Thyroid gland (tissue), 4 donors: ENCODE measurements at places on chromosomes 2 and 18. TPM values are rescaled to one million over a fixed set of nuclear protein-coding genes. Genes with fewer than 3 reads are reported as not detected.

- H3K27me3 ChIP-seq: no peaks in the 10 kb centered on the region
- no peak overlapping the region for H3K27ac ChIP-seq
- no peaks in the 10 kb centered on the region for H3K36me3 ChIP-seq
- no peaks in the 10 kb centered on the region for H3K4me1 ChIP-seq
- H3K4me3 ChIP-seq: no peak overlapping the region
These were observed 175.5 kb upstream of the CELF4 start for GRCh38 chr18:37741032-37741623.

GRCh38 chr18:31828613-31829012 lies 67.9 kb upstream of the SLC25A52 start:
- H3K4me3 ChIP-seq: no peak overlapping the region
- H3K4me1 ChIP-seq: no peaks in the 10 kb centered on the region
- peaks cover 8% of the 10 kb centered on the region for H3K36me3 ChIP-seq
- H3K27ac ChIP-seq: no peak overlapping the region

FSIP2 gene
- 1.5 TPM for total RNA-seq

TUBA3E gene
- 0.27 TPM for total RNA-seq

CHRNA1 gene
- total RNA-seq: not detected
